ENCODE measurements at places on chromosomes 7 and 10.

DNA sequence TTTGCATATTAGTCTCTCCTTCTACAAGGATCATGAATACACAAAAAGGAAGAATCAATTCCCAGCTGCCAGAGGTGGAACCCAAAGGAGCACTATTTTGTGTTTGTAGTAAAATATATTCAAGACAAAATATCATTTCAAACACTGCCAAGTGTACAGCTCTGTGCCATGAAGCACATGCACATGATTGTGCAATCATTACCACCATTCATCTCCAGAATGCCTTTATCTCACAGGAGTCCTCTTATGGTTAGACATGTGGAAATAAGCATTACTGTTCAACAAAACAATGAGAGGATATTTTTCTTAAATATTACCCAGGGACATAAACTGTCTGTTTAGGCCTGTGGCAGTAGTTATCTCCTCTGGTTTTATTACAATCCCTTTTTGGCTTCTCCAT is 151.4 kb upstream of the PPP1R3A start:
- no peak for DNase-seq

GRCh38 chr10:480928-481552 is 208.4 kb downstream of the DIP2C start:
- DNase-seq, result no peak

GRCh38 chr10:83934641-83935338 is 204.5 kb upstream of the GHITM start:
- DNase-seq, result no peak

DNA sequence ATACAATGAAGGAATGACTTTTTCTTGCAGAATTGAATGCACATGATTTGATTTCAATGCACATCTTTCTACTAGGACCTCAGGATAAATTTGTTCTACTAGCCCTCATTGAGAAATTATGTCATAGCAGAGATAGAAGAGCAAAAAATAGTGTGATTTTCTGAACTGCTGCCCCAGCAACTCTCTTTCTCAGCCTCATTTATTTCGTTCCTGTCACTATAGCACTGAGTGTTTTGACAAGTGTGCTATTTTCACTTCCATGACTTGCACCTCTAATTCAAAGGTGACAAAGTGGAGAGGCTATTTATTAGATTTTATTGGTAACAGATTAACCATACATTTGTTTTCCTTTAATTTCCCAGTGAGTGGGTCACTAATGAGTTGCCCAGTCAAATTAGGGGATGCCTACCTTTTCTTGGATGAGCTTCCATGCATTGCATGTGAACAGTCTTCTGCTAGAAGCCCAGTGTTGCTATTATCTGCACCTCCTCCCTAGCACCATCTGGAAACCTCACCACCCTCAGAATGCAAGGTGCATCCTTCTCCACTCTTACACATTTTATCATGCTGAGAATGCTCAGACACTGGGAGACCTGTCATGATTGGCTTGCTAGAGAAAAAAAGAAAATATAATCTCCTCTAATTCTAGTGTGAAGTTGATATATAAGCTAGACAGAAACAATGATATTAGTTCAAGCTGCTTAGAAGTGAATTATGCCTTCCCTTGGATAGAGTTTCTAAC is 119.6 kb upstream of the CTTNBP2 start:
- DNase-seq, result no peak

GRCh38 chr10:112221545-112221944 is 38.0 kb upstream of the GPAM start:
- DNase-seq, result no peak

DNA sequence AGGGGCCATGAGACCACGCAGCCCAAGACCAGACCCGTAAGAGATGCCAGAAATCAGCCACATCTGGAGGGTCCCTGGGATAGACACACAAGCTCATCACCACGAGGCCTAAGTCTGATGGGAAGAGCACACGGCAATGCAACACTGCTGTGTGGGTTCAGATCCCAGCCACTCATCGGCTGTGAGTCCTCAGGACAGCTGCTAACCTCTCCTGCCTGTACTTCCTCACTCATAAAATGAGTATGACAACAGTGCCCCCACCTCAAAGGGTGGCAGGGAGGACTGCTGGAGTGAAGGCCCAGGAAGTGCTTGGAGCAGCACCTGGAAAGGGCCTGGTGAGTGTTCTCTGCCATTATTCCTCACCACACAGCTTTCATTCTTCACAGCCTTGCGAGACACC is 60.9 kb downstream of the MAD1L1 start:
- DNase-seq, result no peak

DNA sequence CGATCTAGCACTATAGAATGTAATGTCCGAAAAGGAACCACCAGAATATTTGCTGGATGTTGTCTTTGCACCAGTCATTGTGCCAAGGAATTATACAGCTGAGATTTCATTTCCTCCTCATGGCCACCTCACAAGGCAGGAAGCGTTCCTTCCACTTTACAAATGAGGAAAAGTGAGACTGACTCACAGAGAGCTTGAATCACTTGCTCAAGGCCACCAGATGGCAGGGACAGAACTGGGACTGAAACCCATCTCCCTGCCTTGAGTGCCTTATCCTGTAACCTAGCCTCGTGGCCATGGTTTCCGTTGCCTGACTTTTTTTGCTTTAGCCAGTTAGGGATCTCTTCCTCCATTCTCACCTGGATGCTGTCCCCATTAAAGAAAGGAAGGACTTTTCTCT is 44.7 kb upstream of the PDZD8 start:
- no peak for DNase-seq

DNA sequence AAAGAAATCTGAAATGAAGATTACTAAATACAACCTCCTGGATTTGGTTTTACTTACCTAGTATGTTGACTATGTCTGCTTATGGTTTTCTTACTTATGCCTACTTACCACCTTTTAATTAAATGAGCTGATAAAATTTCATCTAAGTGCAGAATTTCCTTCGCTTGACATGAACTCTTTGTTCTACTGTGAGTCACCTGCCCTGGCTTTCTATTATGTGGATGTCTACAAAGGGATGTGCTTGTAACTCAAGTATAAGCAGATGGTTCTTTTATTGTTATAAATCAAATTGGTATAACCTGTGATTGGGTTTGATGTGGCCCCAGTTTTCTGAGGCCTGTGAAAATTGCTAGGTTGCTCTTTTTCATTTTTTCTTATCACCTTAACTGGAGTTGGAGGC is 389.1 kb upstream of the ANKRD30A start:
- no peak for DNase-seq

DNA sequence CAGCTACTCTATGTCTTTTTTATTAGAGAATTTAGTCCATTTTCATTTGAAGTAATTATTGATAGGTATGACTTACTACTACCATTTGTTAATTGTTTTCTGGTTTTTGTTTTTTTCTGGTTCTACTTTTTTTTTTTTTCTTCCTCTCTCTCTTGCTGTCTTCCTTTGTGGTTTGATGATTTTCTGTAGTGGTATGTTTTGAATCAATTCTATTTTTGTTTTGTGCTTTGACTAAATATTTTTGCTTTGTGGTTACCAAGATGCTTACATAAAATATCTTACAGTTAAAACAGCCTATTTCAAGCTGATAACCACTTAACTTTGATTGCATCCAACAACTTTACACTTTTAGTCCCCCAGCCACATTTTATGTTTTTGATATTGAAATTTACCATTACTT is 3.3 kb upstream of the OR2F2 start:
- no peak for DNase-seq

GRCh38 chr10:125634606-125635005 is 48.4 kb downstream of the TEX36 start:
- DNase-seq, result no peak
